ENCODE measurements at places on chromosomes 1 and 21.

DNA sequence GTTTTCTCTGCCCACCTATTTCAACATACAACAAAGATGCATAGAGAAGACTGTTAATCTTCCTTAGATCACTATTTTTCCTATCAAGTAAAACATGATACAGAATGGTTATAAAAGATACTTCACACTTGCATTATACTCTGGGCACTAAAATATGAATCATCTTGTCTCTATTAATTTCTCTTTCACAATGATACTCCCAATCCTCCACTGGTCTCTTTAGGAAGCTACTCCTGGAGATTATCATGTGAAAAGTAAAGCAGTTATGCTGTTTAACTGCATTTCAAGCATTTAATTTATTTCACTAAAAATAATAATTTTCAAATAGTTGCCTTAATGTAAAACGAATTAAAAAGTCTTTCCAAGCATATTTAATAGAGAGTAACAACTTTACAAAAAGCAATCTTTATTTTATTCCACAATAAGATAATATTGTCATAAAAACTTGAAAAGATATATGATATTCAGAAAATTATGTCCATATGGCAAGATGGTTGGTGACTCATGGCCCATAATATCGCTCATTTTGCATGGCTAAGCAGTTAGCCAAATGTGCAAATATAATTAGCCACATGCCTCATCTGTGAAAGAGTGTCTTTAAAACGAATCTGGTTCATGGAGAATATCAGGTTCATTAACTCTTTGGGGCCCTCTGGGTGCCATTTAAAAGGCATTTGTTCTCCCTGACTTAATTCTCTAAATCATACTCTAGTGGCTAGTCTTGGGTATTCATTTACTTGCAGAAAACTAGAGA, 1569.0 kb upstream of the B3GALT2 start:
- no peak for DNase-seq

DNA sequence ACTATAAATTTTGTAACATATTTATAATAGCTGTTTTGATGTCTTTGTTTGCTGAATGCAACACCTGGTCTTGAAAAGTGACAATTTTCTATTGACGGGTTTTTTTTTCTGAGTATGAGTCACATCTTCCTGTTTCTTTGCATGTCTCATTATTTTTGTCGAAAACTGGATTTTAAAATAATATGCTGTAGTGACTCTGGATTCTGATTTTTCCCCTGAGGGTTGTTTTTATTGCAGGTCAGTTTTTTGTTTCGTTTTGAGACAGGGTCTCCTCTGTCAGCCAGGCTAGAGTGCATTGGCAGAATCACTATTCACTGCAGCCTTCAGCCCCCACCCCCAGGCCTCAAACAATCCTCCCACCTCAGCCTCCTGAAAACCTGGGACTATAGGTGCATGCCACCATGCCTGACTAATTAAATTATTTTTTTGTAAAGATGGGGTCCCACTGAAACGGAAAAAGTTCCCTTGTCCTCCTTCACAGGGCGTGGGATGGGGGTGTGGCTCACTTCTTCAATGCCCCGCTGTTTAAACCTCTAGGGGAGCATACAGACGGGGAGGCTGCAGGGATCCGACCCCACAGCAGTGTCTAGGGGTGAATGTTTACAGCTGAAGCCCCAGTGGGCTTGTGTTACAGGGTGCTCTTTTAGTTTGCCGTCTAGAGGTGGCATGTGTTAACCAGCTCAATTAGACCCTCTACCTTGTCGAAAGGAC, 11.3 kb upstream of the PPIE start:
- no peak for DNase-seq

- no peak for DNase-seq
These were observed 29.1 kb downstream of the THRAP3 start for GRCh38 chr1:36253161-36253862.

GRCh38 chr1:68703921-68704354, 207.1 kb upstream of the DEPDC1 start:
- no peak for DNase-seq

- DNase-seq: no peak
These were observed 283.5 kb upstream of the SGIP1 start for GRCh38 chr1:66250478-66250877.

DNA sequence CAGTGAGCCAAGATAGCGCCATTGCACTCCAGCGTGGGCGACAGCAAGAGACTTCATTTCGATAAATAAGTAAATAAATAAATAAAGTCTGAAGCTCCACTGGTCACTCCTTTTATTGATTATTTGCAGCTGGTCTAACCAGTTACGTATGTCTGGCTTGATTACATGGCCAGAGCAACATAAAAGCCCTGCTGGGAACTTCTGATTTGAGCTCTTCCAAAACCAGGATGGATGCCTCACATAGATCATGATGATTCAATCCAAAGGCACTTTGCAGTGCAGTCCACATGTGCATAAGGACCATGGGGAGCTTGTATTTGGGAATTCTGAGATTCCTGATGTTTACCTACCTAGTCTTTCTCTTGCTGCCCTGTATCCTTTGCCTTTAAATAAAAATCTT, 24.0 kb downstream of the NSUN4 start:
- no peak for DNase-seq

- DNase-seq: no peak
These were observed 23.8 kb upstream of the COL18A1 start for GRCh38 chr21:45381036-45381787.

- no peak for DNase-seq
These were observed 51.4 kb downstream of the YARS1 start for GRCh38 chr1:32765570-32766327.

- no peak for DNase-seq
These were observed 100.4 kb downstream of the MRPL37 start for GRCh38 chr1:54300401-54300800.
